CD4-positive, CD25-positive, alpha-beta regulatory T cell (primary cell): ENCODE measurements at places on chromosomes 13 and 19. TPM values are rescaled to one million over a fixed set of nuclear protein-coding genes. Genes with fewer than 3 reads are reported as not detected.
A peak's percentile ranks its signal among the peaks of the same experiment; 100 is the strongest.

- no peaks in the 10 kb centered on the region for H3K27me3 ChIP-seq
- DNase-seq = no peak
- H3K4me3 ChIP-seq = no peak overlapping the region
- no peaks in the 10 kb centered on the region for H3K36me3 ChIP-seq
Observed at GRCh38 chr13:83825676-83826075, 56.6 kb downstream of the SLITRK1 start.

DNA sequence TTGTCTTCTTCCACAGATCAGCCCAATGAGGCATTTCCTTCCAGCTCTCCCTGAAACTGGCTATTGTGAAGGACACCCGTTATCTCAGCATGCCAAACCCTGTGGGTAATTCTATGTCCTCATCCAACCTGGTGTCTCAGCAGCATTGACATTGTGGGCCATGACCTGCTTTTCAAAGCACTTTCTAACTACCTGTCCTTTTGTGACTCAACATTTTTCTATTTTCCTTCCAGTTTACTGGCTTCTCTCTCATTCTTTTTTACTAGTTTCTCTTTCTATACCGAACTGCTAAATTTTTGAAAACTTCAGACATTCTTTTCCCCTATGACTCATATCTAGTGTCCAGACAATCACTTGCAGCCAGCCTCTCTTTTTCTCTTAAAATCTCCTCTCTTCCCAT, 136.4 kb upstream of the HTR2A start:
- no peaks in the 10 kb centered on the region for H3K36me3 ChIP-seq
- no peak overlapping the region for H3K4me3 ChIP-seq
- no peaks in the 10 kb centered on the region for H3K4me1 ChIP-seq
- DNase-seq = no peak
- H3K27me3 ChIP-seq = no peaks in the 10 kb centered on the region
- no peak overlapping the region for H3K27ac ChIP-seq

Gene TMEM238
- 15.9 TPM for total RNA-seq

DNA sequence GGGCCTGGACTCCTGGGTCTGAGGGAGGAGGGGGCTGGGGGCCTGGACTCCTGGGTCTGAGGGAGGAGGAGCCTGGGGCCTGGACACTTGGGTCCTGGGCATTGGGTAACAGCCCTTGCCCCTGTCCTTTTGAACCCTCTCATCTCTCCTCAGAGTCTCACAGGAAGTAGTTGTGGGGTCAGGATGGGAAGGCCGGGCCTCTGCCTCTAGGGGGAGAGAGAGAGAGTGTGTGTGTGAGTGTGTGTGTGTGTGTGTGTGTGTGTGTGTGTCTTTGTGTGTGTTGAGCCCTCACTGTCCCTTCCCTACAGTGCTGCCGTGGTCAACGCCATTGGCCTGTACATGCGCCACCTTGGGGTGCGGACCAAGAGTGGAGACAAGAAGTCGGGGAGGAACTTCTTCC, 10.9 kb downstream of the ARHGEF1 start:
- H3K27ac ChIP-seq = peak overlapping the region; percentile 67
- no peak for DNase-seq
- no peak overlapping the region for H3K4me3 ChIP-seq
- peaks cover 76% of the 10 kb centered on the region for H3K36me3 ChIP-seq

- no peaks in the 10 kb centered on the region for H3K36me3 ChIP-seq
- no peak overlapping the region for H3K4me3 ChIP-seq
- peaks cover 4% of the 10 kb centered on the region for H3K27me3 ChIP-seq
- DNase-seq = no peak
Observed at GRCh38 chr13:95858286-95859075, 181.5 kb downstream of the DNAJC3 start.

- H3K4me3 ChIP-seq = no peak overlapping the region
- no peaks in the 10 kb centered on the region for H3K27me3 ChIP-seq
- DNase-seq = no peak
- H3K4me1 ChIP-seq = peaks cover 14% of the 10 kb centered on the region
Observed at GRCh38 chr19:8501516-8501915, 924 bp downstream of the PRAM1 start.
